ENCODE measurements at places on chromosomes 5 and 9. TPM values are rescaled to one million over a fixed set of nuclear protein-coding genes. Genes with fewer than 3 reads are reported as not detected.

The UBE2QL1 gene
- not detected for total RNA-seq

The LRRTM2 gene
- not detected for total RNA-seq

The ANKRD55 gene
- total RNA-seq = not detected

The NUTM2F gene
- not detected for total RNA-seq

The TSLP gene
- total RNA-seq = 0.78 TPM

The FOXI1 gene
- total RNA-seq = not detected

The SUSD3 gene
- total RNA-seq = 3.1 TPM

The PCAT7 gene
- not detected for total RNA-seq

The COL23A1 gene
- 0.16 TPM for total RNA-seq

The SERINC5 gene
- total RNA-seq = 21.3 TPM

The ENTREP1 gene
- total RNA-seq = 0.19 TPM

The IL4 gene
- not detected for total RNA-seq

The ENG gene
- 6.2 TPM for total RNA-seq

The KIF4B gene
- not detected for total RNA-seq

The FYB1 gene
- 0.08 TPM for total RNA-seq

The UBAP2 gene
- total RNA-seq = 13.1 TPM

The WWC1 gene
- total RNA-seq = 18.3 TPM

The MCIDAS gene
- total RNA-seq = 0.27 TPM

The GRIN1 gene
- total RNA-seq = 0.04 TPM

The DRD1 gene
- not detected for total RNA-seq

The ITGA1 gene
- total RNA-seq = 7.7 TPM

The DEPDC1B gene
- 31.8 TPM for total RNA-seq

The EPB41L4A gene
- total RNA-seq = 1.3 TPM

The APBA1 gene
- total RNA-seq = 1.7 TPM

The POU5F2 gene
- 0.08 TPM for total RNA-seq

The NRARP gene
- 1.1 TPM for total RNA-seq

The KCNN2 gene
- not detected for total RNA-seq

The SPINK13 gene
- total RNA-seq = not detected

The IFNB1 gene
- total RNA-seq = not detected

The SLC46A2 gene
- not detected for total RNA-seq

The TCF7 gene
- total RNA-seq = 2.2 TPM

The SVEP1 gene
- total RNA-seq = 1.6 TPM

The PTGES gene
- total RNA-seq = 6.2 TPM

The FOCAD gene
- total RNA-seq = 23.0 TPM

The INSL4 gene
- total RNA-seq = not detected

Measured in hair follicular keratinocyte (primary cell).